ENCODE measurements at places on chromosomes 16 and 17. TPM values are rescaled to one million over a fixed set of nuclear protein-coding genes. Genes with fewer than 3 reads are reported as not detected.

DNA sequence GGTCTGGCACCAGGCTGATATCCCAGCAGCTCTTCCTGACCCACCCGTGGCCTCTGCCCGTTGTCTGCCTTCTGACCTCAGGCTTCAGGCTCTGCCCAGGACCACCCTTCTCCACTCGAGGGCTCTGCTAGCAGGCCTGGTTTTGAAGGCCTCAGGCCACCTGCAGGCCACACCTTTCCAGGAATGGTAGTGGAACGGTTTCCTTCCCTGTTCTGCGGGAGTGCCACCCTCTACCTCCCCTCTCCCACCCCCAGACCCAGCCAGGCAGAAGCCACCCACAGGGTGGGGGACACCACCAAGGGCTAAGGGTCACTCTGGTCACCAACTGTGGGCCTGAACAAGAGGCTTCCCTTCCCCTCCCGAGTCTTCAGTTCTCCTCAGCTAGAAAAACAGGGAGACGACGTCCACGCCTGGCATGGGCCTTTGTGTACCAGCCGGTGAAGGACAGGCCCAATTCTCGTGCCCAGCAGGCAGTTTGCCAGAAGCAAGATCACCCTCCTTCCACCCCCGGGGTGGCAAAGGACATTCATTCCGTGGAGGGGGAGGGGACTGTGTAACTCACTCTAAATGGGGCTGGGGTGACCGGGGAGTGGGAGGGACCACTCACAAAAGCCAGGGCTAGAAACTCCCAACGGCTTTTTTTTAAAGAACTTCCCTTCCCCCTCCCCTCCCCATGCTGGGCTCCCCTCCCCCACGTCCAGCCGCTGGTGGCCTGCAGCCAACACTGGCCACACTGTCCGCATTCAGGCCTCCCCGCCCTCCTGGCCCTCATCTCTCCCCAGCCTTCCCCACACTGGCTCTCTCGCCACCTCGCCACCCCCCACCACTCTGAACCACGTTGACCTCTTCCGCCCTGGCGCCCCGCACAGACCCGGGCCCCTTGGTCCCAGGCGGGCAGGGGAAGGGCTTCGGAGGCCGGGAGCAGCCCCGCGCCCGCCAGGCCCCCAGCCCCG lies 7.7 kb downstream of the CBX4 start:
- no peak for DNase-seq

DNA sequence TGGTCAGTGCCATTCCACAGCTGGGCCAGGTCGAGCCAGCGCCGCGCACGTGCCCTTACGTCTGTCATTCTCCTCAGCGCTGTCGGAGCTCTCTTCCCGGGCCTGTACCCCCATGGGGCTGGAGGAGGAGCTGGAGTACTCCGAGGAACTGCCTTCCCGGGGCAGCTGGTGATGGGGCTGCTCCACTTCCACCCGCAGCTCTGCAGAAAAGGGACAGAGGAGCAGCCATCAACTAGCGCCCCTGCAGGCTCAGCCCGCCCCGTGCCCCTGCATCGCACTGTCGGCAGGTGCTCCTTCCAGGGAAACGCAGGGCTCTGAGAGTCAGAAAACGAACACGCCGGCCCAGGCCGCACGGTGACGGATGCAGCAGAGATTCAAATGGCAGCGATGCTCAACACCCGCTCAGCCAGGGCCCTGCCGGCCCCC lies 20.9 kb downstream of the MAP1LC3B start:
- no peak for DNase-seq

The ARHGDIG gene
- 0.95 TPM for polyA plus RNA-seq

The G6PC1 gene
- 0.15 TPM for polyA plus RNA-seq

The CDH16 gene
- polyA plus RNA-seq, result not detected
